ENCODE measurements at places on chromosomes 2 and 18.
A peak's percentile ranks its signal among the peaks of the same experiment; 100 is the strongest.

- DNase-seq = no peak
Measured at GRCh38 chr2:76998152-76998551, 524.0 kb downstream of the LRRTM4 start.

GRCh38 chr2:223026357-223027110 is 25.5 kb upstream of the KCNE4 start:
- no peak for DNase-seq

DNA sequence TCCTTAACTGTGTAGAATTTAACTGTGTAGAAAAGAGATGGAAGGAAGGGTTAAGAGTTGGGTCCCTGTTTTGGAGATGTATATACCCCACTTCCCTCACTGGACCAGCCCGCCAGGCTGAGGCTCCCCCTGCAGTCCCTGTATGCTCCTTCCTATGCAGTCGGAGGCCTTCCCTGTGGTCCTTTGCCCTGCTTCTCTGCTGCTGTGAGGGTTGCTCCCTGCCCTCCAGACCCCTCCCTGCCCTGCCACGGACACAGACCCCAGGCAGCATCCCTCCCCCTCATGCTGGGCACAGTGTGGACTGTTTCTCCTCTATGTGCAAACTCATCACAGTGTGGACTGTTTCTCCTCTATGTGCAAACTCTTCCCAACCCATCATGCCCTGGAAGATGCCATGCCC is 88.7 kb downstream of the TGOLN2 start:
- DNase-seq = no peak

DNA sequence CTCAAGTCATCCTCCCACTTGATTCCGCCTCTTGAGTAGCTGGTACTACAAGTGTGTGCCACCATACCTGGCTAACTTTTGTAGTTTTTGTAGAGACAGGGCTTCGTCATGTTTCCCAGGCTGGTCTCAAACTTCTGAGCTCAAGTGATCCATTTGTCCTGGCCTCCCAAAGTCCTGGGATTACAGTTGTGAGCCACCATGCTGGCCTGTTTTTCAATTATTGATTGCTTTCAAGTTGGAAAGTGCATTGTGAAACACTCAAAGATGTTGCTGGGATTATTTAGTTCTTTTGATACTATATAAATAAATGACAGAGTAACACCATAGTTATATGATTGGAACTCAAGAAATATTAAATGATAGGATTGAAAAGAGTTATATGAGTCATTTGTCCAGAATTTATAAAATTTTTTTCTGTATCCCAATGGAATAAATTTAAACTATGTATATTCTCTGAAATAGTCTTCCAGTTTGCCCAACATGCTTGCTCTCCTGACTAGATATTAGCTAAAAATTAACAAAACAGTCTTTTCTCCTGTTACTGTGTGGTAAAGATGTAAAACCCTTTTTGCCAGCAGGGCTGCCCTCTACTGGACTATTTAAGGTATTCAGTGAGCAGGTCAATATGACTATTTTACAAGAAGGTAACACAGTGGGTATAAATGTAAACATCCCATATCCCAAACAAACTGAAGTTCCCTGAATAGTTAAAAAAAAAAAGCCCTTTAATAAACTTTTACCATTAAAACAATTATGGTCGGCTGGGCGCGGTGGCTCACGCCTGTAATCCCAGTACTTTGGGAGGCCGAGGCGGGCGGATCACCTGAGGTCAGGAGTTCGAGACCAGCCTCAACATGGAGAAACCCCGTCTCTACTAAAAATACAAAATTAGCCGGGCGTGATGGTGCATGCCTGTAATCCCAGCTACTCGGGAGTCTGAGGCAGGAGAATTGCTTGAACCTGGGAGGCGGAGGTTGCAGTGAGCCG is 42.7 kb downstream of the ACSL3 start:
- DNase-seq = peak; percentile 53

GRCh38 chr2:37330681-37331080 is 6.0 kb upstream of the PRKD3 start:
- no peak for DNase-seq

Data from myocyte (in vitro differentiated cells).